Cerebellar cortex (tissue), 1 donor: ENCODE measurements at places on chromosomes 4 and X.

GRCh38 chrX:11557120-11557519 is 108.6 kb downstream of the ARHGAP6 start:
- no peak for DNase-seq

GRCh38 chr4:83093060-83093640 is 21.4 kb downstream of the PLAC8 start:
- DNase-seq, result no peak

DNA sequence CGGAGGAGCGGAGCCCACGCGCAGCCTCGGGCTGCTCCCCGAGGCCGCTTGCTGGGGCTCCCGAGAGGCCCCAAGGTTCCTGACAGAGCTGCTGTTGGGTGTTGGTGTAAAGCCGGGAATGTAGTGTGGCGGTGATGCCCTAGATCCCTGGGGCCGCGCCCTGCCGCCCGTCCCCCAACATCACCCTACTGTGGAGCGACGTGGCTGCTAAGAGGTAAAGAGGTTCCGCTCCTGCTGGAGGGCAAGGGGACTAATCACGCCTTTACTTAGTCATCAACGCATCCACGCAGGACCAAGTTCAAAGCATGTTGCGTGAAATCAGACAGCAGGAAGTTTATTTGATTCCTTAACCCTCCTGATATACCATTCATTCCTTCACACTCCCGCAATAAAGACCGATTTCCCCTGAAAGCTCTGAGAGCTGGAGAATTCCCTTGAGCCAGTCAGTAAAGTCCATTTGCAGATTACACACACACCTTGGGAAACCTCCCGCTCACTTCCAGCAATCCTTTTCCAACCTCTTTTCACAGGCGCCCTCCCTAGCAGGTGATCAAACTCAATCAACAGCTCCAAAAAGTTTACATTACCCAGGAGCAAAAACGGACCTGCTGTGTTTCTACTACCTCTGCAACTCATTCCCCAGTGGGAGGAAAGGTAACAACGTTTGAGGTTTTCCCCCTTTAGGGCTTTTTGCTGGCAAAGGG is 579 bp upstream of the GABRA2 start:
- DNase-seq, result no peak

DNA sequence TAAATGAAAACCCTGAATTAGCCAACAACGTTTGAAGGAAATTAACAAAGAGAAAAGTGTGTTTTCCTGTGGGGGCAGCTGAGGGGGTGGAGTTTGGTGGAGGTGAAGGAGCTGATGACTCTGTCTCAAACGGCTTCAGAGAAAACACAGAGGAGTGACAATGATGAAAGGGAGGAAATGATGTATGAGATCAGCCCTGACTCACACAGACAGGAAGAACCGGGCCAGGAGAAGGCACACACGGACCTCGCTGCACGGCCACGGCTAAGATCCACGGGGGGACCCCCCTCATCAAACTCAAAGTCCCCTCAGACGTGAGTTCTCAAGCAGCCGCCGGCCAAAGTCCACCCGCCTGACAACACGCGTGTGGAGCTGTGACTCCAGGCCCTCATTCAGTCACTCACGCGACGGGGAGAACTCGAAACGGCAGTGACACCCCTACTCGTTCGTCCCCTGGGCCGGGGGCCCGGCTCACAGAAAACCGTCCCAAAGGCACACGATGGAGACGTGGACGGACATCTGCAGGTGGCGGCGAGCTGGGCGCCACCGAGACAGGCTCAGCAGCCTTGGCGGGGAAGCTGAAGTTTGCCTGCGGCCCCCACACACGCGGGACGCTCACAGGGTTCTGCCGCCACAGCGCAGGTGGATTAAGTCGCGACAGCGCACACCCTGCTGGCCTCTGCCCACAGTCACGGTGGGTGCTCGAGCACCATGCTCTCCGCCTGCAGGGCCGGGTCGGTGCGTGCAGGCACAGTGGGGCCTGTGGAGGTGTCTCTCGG is 28.8 kb downstream of the PPP2R3B start:
- DNase-seq, result no peak

GRCh38 chrX:139204898-139205667 is 325.5 kb upstream of the F9 start:
- DNase-seq, result no peak

GRCh38 chrX:122113376-122113775 is 1066.0 kb downstream of the GLUD2 start:
- DNase-seq, result no peak

GRCh38 chrX:11381464-11381863 is 88.3 kb downstream of the AMELX start:
- peak; percentile 26 for DNase-seq

DNA sequence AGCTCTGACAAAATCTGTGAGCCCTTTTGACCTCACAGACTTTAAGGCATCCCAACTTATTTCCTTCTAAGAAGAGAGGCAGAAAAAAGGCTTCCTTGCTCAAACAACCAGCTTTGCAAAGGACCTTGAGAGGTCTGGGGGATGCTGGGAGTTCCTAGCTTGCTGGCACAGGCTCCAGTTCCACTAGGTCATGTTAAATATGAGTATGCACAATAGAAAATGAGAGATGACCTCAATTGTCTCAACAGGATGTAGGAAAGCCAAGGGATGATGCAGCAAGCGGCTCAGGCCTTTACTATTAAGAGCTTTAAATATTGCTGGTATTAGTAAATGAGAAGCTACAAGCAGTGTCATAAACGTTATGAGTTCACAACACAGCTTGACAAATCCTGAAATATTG is 13.3 kb upstream of the ZNF827 start:
- DNase-seq, result no peak

- DNase-seq, result no peak
Measured at GRCh38 chrX:123779908-123780396, 47.1 kb upstream of the THOC2 start.

GRCh38 chr4:162265802-162266201 is 102.0 kb upstream of the FSTL5 start:
- no peak for DNase-seq

- DNase-seq, result no peak
Measured at GRCh38 chr4:94527556-94528233, 76.0 kb downstream of the PDLIM5 start.

- no peak for DNase-seq
Measured at GRCh38 chrX:132652871-132653270, 164.0 kb upstream of the MBNL3 start.

- DNase-seq, result no peak
Measured at GRCh38 chrX:128714425-128714824, 662.2 kb upstream of the ACTRT1 start.

DNA sequence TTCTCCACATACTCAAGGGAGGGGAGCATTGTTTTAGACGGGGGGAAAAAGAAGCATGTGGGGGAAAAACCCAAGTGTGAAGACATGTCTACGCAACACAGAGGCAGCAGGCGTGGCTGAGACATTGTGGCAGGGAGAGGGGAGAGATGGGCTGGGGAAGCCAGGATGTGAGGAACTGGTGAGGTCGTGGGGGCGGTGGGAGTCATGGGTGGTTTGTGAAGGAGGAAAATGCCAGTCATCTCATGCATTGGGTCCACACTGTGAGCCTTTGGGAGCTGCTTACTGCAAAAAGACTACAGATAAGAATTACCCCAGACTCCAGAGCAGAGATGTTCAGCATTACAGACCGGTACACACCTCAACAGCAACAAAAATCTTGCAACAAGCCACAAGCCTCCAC is 2.1 kb downstream of the JAKMIP1 start:
- DNase-seq, result no peak

GRCh38 chr4:42436928-42437565 is 39.8 kb downstream of the SHISA3 start:
- DNase-seq, result no peak

DNA sequence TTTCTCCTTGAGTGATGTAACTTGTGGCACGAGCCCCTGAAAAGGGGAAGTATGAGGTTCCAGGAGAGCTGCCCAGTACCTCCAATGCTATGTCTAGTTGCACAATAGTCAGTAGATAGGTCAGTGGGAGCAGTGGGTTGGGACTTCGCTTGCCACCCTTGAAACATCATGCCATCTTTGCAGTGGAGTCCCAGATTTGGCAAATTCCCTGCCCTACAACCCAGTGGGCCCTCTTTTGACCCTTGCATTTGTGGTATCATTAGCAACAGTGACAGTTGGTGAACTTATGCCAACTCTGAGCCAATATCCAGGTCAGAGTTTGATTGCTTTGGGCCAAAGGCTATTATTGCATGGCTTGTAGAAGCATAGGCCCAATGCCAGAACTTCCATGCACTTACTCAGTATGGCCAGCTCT is 12.3 kb downstream of the FHL1 start:
- DNase-seq, result no peak

GRCh38 chr4:42078184-42078801 is 74.2 kb downstream of the BEND4 start:
- DNase-seq, result no peak

GRCh38 chr4:139907001-139907809 is 241.6 kb downstream of the MGST2 start:
- DNase-seq, result no peak

GRCh38 chr4:186739802-186740434 is 16.3 kb upstream of the FAT1 start:
- no peak for DNase-seq

GRCh38 chrX:38175139-38175538 is 45.5 kb downstream of the SRPX start:
- DNase-seq, result peak; percentile 23

DNA sequence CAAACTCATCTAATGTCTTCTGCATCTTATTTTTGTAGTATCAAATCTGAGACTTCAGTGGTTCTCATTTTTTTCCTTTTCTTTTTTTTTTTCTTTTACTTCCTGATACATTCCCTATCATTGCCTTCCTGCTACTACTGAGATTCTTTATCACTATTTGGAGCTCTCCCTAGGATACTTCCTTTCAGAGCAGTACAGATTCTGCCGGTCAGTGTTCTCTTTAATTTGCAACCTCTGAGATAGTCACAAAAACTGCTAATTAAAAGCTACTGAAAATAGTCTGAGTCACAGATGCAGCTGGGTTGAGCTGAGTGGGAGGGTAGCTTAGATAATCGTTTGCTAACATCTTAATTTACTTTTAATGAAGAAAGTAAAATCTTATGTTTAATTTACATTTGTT is 1279.7 kb downstream of the ARAP2 start:
- no peak for DNase-seq

DNA sequence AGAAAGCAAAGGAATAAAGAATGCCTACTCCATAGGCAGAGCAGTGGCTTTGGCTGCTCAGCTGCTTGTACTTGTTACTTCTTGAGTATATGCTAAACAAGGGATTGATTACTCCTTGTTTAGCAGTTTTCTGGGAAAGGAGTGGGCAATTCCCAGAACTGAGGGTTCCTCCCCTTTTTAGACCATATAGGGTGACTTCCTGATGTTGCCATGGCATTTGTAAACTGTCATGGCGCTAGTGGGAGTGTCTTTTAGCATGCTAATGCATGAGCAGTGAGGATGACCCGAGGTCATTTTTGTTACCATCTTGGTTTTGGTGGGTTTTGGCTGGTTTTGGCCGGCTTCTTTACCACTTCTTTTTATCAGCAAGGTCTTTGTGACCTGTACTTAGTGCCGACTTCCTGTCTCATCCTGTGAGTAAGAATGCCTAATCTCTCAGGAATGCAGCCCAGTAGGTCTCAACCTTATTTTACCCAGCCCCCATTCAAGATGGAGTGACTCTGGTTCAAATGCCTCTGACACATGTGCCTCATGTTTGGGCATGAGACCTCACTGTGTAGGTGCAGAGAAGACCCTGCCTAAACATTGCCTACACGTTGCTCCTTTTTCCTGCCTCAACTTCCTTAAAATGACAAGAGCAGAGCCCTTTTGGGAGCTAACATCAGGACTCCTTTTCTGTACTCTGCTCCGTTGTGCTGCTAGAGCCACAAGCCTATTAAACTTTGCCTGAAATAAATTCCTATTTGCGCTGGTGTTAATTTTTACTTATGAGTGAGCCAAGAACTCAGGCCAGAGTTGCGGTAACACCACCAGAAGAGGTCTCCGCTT is 21.0 kb upstream of the UBA6 start:
- DNase-seq, result no peak

DNA sequence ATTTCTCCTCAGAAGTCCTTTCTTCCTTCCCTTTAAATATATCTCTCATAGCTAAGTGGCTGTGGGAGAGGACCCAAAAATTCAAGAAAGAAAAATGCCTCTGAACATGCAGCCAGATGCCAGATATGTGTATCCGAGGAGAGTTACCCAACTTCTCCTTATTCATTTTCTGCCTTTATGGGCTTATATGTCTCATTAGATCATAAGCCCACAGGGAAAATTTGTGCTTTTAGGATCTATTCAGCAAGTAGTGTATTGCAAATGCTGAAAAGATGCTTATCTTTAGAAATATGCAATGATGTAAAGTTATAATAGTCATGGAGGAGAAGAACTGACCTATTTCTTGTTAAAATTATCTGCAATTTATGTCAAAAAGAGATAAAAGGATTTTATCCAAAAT is 371.8 kb upstream of the NOCT start:
- DNase-seq, result no peak
